ENCODE measurements at places on chromosomes 1 and 21. TPM values are rescaled to one million over a fixed set of nuclear protein-coding genes. Genes with fewer than 3 reads are reported as not detected.

DNA sequence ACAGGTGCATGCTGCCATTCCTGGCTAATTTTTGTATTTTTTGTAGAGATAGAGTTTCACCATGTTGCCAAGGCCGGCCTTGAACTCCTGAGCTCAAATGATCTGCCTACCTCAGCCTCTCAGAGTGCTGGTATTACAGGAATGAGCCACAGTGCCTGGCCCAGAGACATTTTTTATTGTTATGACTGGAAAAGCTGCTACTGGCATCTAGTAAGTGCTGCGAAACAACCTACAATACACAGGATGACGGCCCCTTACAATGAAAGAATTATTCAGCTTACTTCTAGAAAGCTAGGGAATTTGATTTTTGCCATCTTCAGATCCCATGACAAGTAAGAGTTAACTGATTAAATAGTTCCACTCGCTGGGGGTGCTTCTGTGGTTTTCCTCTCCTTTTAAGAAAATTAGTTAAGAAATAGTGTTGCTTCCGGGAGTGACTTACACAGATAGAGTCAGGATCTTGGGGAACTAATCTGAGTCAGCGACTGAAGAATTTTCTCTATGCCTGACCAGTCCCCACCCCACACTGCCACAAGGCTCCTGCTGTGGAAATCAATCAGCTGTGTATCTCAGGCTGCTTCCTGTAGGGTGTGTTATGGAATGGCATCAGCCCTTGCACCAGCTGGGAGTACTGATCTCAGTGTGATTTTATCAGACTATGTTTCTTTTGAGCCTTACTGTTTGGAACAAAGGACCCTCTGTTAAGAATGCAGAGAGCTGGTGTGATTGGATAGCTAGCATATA, 93.0 kb upstream of the BMP8A start:
- H3K27ac ChIP-seq = peak overlapping the region; percentile 7
- H3K27me3 ChIP-seq = no peaks in the 10 kb centered on the region
- peaks cover 15% of the 10 kb centered on the region for H3K36me3 ChIP-seq
- H3K4me3 ChIP-seq = no peak overlapping the region
- no peak for DNase-seq

DNA sequence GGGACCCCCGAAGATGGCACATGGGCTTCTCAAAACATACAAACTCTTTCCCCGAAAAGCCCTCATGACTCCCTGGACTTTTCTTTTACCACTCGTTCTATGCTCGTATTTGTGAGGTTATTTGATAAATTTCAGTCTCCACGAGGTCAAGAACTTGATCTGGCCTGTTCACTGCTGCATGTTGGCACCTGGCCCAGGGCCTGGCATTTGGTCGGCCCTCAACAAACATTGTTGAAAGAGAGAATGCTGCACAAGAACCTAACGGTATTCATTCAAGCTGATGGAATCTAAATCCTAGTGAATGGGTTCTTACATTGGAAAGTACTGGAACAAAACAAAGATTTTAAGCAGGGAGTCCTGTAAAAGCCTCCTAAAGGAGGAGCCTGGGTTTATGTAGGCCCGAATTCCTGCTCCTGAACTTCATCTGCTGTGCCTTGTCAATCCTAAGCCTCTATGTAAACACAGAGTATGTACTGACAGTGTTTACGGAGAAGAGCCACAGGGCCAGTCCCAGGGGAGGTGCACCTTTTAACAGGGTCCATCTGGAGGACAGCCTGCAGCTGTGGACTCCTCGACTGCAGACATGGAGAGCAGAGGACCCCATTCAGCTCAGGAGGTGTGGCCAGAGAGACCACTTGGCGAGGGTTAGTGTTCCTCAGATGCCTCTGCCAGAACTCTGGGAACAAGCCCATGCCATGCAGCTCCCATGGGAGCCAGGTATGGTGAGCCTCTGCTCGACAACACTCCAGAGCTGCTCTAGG, 46.9 kb downstream of the L1TD1 start:
- H3K27me3 ChIP-seq = no peaks in the 10 kb centered on the region
- no peak overlapping the region for H3K4me3 ChIP-seq
- no peak for DNase-seq

- peaks cover 4% of the 10 kb centered on the region for H3K27me3 ChIP-seq
- peak overlapping the region; percentile 1 for H3K4me3 ChIP-seq
- no peak overlapping the region for H3K27ac ChIP-seq
- peaks cover 4% of the 10 kb centered on the region for H3K4me1 ChIP-seq
- H3K36me3 ChIP-seq = no peaks in the 10 kb centered on the region
Observed at GRCh38 chr21:29697555-29698193, 242.1 kb downstream of the GRIK1 start.

GRCh38 chr1:14390816-14391215, 207.7 kb upstream of the KAZN start:
- H3K4me1 ChIP-seq = no peaks in the 10 kb centered on the region
- DNase-seq = no peak
- H3K27ac ChIP-seq = no peak overlapping the region
- H3K4me3 ChIP-seq = no peak overlapping the region

DNA sequence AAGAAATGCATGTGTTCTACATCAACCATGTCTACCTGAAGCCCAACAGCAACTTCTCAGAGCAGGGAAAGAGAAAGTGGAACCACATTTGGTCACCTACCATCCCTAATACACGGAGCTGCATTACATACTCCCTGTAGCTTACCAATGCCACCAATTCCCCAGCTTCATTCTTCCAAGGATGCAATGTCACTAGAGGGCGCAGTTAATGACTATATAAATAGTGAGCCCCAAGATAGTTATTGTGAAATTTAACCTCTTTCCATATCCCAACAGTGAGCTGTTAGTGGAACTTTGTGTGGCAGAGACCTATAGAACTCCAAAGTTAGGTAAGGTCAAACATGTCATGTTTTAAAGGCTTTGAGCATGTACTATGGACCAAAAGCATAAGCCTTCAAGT, 618.3 kb downstream of the SMYD3 start:
- peaks cover 15% of the 10 kb centered on the region for H3K36me3 ChIP-seq
- H3K27me3 ChIP-seq = no peaks in the 10 kb centered on the region
- no peak overlapping the region for H3K4me3 ChIP-seq
- no peak for DNase-seq
- H3K4me1 ChIP-seq = no peaks in the 10 kb centered on the region
- no peak overlapping the region for H3K27ac ChIP-seq

- no peak overlapping the region for H3K4me3 ChIP-seq
- no peak for DNase-seq
- H3K27me3 ChIP-seq = no peaks in the 10 kb centered on the region
- no peak overlapping the region for H3K27ac ChIP-seq
- H3K4me1 ChIP-seq = no peaks in the 10 kb centered on the region
Observed at GRCh38 chr1:43619314-43619790, 30.6 kb upstream of the KDM4A start.

GRCh38 chr1:235160383-235160956, 580 bp downstream of the RBM34 start:
- H3K36me3 ChIP-seq = peaks cover 18% of the 10 kb centered on the region
- peaks cover 14% of the 10 kb centered on the region for H3K4me1 ChIP-seq
- DNase-seq = no peak
- H3K4me3 ChIP-seq = peak overlapping the region; percentile 98

DNA sequence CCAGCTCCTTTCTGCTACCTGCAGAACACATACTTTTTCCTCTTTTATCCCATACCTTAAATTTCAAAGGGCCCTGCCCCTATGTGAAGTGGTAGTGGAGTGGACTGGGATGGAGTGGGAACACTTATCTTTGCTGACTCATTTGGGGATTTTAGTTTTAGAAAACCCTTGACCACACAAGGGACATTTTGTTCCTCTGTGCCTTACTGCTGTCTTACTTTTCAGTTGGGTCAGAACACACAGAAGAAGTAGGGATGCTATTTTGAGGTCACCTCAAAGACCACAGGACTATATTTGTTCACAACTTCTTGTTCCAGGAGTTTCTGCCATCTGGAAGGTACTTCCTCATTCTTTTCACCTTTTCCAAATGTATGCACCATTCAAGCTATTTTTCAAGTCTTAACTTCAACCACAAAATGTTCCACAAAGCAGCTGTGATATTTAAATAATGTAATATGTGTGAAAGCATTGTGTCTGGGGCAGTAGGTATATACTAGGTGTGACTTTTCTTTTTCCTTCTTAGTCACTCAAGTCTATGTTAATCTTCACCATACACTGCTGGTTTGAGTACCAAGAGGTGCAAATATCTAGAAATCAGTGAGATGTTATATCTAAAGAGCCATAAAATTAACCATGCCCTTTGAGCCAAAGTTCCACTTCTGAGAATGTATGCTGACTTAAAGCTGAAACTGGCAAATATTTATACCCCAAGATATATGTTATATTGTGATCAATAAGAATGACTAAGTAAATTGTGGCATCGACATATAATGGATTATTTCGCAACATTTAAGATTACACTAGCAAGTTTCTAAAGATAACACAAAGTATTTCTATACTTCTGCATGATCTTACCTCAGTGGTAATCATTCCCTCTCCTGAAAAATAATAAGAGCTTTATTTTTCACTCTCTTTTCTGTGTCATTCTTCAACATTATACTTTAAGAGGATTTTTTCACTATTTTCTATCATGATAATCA, 308.5 kb downstream of the MRPL39 start:
- no peak overlapping the region for H3K4me3 ChIP-seq
- DNase-seq = no peak
- no peak overlapping the region for H3K27ac ChIP-seq
- peaks cover 2% of the 10 kb centered on the region for H3K27me3 ChIP-seq
- H3K36me3 ChIP-seq = no peaks in the 10 kb centered on the region

DNA sequence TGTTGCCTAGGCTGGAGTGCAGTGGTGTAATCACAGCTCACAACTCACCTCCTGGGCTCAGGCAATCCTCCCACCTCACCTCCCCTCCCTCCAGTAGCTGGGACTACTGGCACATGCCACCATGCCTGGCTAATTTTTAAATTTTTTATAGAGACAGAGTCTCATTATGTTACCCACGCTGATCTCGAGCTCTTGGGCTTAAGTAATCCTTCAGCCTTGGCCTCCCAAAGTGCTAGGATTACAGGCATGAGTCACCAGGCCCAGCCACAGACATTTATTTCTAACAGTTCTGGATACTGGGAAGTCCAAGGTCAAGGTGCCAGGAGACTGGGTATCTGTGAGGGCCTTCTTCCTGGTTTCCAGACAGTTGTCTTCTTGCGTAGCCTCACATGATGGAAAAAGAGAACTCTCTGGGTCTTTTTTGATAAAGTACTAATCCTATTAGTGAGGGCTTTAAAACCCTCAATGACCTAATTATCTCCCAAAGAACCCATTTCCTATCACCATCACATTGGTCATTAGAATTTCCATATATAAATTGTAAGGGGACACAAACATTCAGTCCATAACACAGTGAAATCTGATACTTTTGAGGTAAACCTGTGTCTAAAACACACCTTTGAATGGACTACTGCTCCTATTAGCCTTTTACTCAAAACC, 67.9 kb downstream of the PHACTR4 start:
- peaks cover 9% of the 10 kb centered on the region for H3K36me3 ChIP-seq
- peaks cover 15% of the 10 kb centered on the region for H3K4me1 ChIP-seq
- peak overlapping the region; percentile 83 for H3K4me3 ChIP-seq

DNA sequence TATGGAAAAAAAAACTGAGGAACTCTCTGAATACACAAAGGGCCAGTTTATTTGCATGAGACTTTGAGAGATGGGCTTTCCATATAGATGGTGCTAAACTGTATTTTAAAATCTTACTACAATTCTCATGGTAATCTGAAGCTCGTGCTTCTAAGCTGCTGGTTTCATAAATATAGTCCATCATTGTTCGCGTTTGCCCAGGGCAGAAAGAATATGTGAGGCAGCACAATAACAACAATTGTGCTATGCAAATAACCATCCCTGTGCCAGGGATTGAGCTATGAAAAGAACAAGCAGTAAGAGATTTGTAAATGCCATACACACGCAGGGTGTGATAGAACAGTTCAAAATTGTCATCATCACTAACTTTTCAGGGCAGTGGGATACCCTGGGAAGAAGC, 4.9 kb upstream of the EPS15 start:
- no peak for DNase-seq
- peaks cover 17% of the 10 kb centered on the region for H3K4me1 ChIP-seq
- H3K36me3 ChIP-seq = peaks cover 5% of the 10 kb centered on the region

DNA sequence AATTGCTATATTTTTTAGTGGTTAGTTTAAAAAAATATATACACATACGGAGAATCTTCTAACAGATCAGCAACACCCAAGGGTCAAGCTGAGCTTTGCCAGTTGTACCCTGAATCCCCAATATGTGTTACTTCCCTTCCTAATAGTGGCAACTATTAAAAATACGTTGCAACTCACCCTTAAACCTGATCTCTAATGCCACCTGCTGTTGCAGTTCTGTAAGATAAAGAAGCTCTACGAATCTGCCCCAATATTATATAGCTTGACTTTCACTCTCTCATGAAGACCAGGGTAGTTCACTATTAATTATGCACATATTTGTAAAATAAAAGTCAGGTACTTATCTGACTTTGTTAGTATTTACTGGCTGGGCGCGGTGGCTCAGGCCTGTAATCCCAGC, 58.4 kb downstream of the ASH1L start:
- H3K27ac ChIP-seq = no peak overlapping the region
- peaks cover 20% of the 10 kb centered on the region for H3K4me1 ChIP-seq
- no peaks in the 10 kb centered on the region for H3K27me3 ChIP-seq
- H3K4me3 ChIP-seq = no peak overlapping the region
- no peak for DNase-seq

- peaks cover 7% of the 10 kb centered on the region for H3K27me3 ChIP-seq
- no peak overlapping the region for H3K4me3 ChIP-seq
- DNase-seq = no peak
- peaks cover 2% of the 10 kb centered on the region for H3K4me1 ChIP-seq
- H3K27ac ChIP-seq = no peak overlapping the region
Observed at GRCh38 chr1:58620259-58620658, 43.2 kb upstream of the TACSTD2 start.

DNA sequence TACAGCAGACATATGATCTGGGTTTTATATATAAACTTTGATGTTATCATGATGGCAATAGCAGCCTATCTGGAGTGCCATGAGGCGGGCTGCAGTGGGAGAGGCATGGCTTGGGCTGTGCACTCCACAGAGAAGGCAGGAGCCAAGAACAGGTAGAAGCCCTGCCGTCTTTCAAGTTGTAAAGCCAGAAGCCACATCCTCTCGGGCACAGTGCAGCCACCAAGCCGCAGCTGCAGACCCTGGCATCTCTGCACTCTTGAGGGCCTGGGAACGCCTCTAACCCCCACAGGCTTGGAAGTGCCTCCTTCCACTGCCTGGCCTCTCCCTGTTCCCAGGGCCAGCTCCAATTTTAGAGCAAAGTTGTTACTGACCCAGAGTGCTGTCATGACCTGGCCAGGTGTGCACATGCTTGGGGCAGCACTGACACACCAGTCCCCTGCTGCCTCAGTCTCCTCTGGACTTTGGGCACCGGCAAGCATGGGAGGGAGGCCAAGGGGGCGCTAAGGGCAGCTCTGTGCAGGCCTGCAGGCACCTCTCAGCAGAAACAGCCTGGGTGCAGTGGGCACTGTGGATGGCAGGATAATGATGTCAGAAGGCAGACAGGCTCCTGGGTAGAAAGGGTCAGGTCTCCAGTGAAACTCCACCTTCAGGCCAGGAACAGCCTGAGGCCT, 1619.8 kb upstream of the PRMT6 start:
- no peaks in the 10 kb centered on the region for H3K4me1 ChIP-seq
- no peak overlapping the region for H3K27ac ChIP-seq

The CLEC20A gene
- not detected for total RNA-seq

The MEX3A gene
- total RNA-seq = 0.09 TPM

Data from activated naive CD8-positive, alpha-beta T cell treated with anti-CD3 and anti-CD28 coated beads, Interleukin-2, amount 10 ng/mL, durations not matched to agents 7 days and 5 days (primary cell).